BJ (cell line): ENCODE measurements at places on chromosomes 7 and 10. TPM values are rescaled to one million over a fixed set of nuclear protein-coding genes. Genes with fewer than 3 reads are reported as not detected.

The HOXA5 gene
- 1.2 and 1.7 TPM in 2 replicates for polyA plus RNA-seq

The SFTPD gene
- not detected in 2 replicates for polyA plus RNA-seq

DNA sequence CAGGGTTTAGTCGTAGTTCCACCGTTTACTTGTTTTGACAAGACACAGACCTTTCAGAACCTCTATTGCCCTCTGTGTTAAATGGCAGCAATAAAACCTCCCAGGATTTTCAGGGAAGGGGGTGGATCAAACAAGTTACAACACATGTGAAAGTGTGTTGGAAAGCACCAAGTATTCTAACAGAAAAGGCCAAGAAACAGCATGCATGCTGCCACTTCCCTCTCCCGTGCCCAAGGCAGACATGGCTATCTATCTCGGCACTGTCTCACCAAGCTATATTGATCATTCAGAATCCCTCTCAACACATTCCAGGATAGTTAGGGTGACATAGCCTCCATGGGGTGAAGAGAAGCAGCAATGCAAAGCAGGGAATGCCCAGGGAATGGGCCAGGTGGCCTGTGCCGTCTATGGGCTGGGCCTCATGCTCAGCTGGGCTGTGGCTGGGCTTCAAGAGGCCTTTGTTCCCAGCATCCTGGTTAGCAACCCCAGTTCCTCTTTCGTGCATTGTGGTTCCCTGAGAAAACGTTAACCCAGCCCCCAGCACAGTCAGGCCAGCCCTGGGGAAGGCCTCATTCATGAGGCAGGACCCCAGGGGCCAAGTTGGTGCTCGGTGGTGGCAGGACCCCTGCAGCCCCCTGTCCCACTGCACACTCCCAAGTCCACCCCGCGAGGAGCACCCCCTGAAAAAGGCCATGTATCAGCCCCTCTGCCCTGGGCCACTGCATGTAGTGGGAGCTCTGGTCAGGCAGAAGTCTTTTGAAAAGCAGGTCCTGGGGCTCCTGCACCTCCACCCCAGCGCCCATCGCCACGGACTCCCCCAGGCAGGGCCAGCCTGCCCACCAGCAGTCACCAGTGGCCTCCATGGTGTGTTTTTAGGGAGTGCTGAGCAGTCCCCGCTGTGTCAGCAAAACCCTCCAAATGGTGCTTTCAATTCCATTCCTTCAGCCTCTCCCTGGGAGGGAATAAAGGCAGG, 25.5 kb downstream of the VSIR start:
- no peak for DNase-seq

GRCh38 chr7:158068853-158069252, 518.8 kb downstream of the PTPRN2 start:
- DNase-seq: no peak

GRCh38 chr10:73647211-73647874, 6.1 kb upstream of the MYOZ1 start:
- no peak for DNase-seq

DNA sequence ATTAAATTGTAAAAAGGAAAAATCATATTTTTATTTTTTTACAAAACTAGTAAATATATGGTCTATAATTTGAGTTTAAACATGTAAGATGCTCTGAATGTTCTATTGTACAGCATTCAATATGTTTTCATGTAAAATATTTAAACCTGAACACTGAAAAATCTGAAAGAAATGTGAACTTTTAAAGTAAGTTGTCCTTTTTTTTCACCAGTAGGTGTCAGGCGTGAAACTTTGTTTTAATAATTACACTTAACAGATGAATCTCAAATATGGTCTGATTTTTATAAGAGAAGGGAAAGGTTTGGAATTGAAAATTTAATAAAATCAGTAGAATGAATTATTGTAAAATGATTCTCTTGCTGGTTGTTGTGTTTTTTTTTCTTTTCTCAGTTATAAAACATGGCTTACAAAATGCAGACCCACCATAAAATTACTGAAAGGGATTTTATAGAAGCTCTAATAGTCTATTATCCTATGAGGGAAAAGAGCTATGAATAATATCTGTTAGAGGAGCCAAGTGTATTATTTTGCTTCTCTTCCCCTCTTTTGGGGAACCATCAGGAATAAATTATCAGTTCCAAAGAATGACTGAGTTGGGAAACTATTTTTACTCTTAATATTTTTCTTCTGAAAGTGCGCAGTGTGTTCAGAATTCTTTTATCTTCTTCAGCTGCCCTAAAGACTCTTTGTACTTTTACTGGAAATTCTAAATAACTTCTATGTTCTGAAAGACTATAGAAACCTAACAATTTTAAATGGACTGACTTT, 217.7 kb upstream of the FZD1 start:
- DNase-seq: peak; percentile 17

DNA sequence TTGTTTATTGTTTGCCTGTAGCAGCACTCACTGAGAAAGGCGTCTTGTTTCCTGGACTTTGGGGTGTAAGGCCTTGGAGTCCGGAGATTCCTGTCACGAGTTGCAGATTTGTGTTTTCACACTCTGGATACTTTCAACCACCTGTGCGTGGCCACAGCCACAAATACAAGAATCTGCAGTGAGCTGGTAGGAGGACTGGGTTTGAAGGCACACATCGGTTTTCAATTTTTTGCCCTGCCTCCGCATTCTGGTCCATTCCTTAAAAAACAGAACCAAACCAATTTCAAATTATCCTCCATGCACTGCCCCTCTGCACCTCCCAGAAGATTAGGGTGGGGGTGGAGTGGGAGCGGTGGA, 619 bp downstream of the EXOC4 start:
- no peak for DNase-seq

- no peak for DNase-seq
Observed at GRCh38 chr7:1340031-1340430, 107.4 kb downstream of the UNCX start.

GRCh38 chr10:117699436-117700075, 157.0 kb downstream of the EMX2 start:
- no peak for DNase-seq

GRCh38 chr7:133904776-133905175, 222.4 kb upstream of the LRGUK start:
- DNase-seq: no peak

DNA sequence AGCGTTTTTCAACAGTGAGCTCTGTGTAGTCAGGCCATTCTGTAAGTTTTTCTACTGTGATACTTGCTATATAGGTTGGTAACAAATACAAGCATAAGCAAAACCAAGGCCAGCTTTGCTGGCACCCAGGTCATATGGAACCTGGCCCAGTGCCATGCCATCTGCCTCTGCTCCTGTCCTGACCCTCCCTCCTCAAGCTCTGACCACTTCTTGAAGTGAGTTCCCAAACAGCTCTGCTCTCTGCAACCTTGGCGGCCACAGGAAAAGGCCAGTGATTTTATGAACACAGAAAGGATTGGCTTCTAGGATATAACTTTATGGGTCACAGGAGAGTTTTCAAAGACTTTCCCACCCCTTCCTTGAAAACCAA, 12.8 kb downstream of the NOD1 start:
- DNase-seq: no peak

- no peak for DNase-seq
Observed at GRCh38 chr10:28179006-28179742, 123.7 kb downstream of the MPP7 start.

GRCh38 chr7:91787931-91788330, 92.6 kb downstream of the MTERF1 start:
- DNase-seq: no peak

GRCh38 chr7:50197549-50197948, 104.5 kb upstream of the ZPBP start:
- DNase-seq: no peak

DNA sequence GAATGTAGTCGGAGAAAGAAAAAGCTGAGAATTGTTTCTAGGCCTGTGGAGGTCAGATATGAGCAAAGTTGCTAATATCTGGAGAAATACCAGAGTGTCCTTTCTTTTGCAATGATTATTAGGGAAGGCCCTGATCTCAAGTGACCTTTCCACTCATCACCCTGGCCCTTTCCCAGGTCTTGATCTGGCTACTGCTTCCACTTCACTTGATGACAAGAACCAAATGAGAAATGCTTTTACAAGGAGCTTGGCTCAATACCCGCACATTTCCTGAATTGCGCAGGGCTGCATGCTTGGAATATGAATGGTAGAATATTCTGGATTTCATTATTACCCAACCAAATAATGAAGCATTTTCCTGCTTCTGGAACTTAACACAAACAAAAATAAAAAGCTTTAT, 104.6 kb downstream of the ITGB8 start:
- DNase-seq: peak; percentile 26

DNA sequence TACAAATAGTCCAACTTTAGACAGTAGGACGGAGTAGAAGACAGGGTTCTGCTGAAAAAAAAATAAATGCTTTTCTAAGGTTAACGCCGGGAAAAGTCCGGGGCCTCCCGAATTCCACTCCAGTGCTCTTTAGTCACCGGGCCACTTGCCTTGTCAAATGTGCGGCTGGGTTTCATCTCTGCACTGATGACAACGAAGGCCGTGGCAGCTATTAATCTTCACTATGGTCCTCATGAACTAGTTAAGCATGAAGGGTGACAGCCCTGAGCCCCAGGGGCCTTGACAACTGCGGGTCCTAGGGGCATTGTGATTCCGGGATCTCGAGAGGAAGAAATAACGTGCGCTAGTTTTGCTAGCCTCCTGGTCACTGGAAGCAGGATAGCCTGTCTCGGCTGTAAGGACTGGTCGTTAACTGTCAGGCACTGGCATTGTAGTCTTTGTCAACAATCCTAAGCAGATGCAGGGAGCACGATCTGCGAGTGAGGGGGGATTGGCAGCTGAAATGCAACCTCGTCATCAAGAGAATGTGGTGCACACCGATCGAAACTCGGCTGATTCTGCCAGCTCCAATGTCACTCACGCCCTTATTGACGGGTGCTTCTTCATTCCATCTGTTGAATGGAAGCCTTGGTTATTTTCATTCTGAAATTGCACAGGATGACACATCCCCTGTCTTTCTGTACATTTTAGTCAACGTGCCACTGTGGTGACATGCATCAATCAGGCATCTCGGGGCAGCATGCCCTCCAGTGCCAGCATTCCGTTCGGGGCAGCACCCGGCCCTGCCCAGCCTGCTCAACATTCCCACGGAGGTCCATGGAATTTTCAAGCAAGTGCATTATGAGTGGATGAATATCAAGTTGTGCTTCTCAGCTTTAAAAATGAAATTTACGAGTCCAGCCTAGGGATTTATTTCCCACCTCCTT, 51.6 kb upstream of the MGMT start:
- DNase-seq: no peak

DNA sequence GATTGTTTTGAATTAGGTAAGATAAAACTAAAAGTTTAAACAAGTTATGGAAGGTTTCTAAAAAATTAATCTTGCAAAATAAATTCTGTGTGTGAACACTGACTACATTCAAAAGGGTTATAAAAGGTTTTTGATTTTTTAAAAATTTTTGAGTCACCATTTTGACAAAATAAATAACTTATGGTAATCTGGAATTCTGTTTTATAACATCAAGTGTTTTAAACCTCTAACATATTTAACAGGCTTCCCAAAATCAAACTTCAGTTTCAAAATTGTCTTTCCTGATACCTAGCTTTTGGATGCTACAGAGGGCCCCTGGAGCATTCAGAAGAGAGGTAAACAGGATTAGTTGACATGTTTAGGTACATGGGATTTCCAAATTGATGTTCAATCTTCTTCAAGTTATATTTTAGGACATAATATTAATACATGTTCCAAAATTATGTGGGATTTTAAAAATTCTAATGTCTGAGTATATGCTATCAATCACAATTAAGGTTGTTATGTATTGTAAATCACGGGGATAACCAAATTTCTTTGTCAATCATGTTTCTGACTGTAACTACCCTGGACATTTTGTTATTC, 8.1 kb upstream of the CPA2 start:
- DNase-seq: no peak
